ENCODE measurements at places on chromosomes 11 and 22. TPM values are rescaled to one million over a fixed set of nuclear protein-coding genes. Genes with fewer than 3 reads are reported as not detected.

The TEX12 gene
- total RNA-seq, result 0.32 TPM

- DNase-seq, result no peak
Measured at GRCh38 chr11:62755086-62755615, 1.2 kb upstream of the ZBTB3 start.

The ABCC8 gene
- 3.9 TPM for total RNA-seq

GRCh38 chr11:132621976-132622580, 910.2 kb downstream of the OPCML start:
- DNase-seq, result no peak

DNA sequence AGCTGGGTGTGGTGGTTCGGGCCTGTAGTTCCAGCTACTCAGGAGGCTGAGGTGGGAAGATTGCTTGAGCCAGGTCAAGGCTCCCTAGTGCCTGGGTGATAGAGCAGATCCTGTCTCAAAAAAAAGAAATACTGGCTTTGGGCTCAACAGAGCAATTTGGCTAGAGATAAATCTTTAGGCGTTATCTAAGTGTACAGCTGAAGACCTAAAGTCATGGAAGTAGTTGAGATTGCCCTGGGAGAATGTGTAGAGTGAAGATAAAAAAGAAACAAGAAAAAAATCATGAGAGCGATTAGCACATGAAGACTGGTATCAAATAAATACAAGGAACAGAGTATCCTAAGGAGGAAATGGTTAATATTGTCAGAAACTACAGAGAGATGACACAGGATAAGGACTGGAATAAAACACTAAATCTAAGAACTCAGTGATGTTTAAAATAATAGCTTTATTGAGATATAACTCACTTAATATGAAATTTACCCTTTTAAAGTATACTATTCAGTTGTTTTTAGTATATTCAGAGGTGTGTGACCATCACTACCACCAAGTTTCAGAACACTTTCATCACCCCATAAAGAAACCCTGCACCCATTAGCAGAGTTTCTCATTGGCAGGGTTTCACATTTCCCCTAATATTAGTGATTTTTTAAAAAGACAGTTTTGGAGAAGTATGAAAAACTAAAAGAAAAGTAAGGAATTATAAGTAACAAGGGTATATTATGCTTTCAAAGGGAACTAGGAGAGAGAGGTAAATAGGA, 20.7 kb downstream of the PIK3C2A start:
- no peak for DNase-seq

- DNase-seq, result peak; percentile 77
Measured at GRCh38 chr22:11307998-11308397, 4220.0 kb upstream of the OR11H1 start.

- no peak for DNase-seq
Measured at GRCh38 chr11:68213135-68213515, at the start of gene KMT5B. KMT5B (minus strand) TSS chr11:68213296; CDS start chr11:68190076, 23,220 bp downstream.

DNA sequence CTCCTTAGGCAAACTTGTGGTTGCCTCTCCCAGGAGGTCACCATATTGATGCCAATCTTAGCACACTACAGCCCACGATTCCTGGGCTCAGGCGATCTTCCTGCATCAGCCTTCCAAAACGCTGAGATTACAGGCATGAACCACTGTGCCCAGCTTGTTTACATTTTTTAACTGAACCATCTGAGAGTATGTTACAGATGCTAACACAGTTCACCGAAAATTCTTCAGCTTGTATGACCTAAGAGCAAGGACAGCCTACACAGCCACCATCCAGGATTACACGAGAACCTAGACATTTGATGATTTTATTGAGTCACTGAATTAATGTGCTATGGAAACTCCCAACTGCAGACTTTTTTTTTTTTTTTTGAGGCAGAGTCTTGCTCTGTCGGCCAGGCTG, 5.8 kb upstream of the LGALS1 start:
- no peak for DNase-seq

DNA sequence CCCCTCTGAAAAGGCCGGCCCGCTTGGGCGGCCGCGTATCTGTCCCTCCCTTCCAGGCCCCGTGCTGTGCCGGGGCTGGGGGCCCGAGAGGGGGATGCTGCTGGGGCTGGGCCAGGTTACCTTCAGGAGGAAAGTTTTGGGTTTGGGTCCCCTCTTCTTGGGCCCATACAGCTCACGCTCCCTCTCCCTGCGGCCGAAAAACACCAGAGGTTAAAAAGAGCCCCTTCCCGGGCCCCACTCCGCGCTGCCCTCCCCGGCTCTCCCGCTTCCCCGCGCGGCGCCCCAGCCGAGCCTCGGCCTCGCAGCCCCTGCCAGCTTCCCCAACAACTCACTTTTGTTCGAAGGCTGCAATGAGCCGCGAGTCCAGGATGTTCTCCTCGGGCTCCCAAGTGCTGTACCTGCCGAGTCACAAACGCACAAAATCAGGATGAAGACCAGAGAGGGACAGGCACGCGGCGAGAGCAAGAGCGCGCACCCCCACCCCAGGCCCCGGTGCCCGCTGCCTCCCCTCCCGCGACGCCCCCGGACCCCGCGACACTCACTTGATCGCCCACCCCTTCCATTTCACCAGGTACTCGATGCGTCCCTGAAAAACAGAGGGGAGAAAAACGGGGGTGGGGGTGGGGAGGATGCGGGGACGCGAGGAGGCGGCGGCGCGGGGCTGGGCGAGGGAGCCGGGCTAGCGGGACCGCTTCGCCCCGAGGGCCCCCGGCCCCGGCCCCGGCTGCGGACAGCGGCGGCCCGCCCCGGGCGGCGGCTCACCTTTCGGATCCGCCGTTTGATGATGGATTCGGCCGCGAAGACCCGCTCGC, 450 bp downstream of the CBX6 start:
- DNase-seq, result peak; percentile 74

DNA sequence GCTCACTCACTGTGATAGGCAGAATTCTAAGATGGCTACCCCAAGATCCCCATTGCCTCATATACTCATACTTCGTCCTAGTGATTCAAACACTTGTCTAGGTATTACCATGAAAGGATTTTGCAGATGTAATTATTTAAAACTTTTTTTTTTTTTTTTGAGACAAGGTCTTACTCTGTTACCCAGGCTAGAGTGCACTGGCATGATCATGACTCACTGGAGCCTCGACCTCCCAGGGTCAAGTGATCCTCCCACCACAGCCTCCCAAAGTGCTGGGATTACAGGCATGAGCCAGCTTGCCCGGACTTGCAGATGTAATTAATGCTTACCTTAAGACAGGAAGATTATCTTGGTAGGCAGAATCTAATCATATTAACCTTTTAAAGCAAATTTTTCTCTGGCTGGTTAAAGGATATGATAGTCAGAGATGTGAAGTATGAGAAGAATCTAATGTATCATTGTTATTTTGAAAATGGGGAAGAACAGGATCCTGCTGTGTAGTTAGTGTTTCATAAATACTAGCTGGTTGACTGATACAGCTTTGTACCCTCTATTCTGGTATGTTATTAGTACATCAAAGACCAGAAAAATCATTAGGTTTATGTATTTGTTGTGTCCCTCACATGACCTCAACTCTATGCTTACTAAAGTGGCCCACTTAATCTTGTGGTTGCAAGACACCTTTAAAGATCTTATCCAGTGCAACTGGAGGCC, 35.5 kb downstream of the C2CD3 start:
- no peak for DNase-seq

- no peak for DNase-seq
Measured at GRCh38 chr11:9203691-9204311, 61.3 kb downstream of the DENND5A start.

DNA sequence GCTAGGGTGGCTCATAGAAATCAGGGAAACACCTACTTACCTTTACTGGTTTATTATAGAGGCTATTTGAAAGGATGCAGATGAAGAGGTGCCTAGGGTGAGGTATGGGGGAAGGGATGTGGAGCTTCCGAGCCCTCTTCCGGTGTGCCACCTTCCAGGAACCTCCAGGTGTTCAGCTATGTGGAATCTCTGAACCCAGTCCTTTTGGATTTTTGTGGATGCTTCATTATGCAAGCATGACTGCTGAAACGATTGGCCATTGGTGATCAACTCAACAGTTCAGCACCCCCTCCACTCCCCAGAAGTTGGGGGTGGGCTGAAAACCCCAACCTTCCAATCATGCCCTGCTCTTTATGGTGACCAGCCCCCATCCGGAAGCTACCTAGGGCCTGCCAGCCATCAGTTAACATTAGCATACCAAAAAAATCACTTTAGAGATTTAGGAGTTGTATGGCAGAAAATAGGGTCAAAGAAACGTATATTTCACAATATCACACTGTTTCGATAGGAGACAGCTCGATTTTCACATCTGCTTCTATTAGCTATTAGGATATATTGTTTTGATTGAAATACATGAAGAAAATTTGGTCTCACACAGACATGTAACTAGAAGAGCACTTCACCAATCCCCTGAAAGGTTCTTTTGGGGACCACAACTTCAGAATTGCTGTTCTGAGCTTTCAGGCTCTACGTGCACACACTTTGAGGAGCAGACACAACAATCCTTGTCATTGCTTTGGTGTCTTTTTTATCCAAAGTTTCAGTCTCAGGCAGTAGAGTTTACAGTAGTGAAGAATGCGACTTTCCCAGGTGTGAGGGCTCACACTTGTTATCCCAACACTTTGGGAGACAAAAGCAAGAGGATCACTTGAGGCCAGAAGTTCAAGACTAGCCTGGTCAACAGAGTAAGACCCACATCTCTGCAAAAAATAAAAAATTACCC, 3.3 kb upstream of the POLR2G start:
- no peak for DNase-seq

The UPK3A gene
- 0.40 TPM for total RNA-seq

DNA sequence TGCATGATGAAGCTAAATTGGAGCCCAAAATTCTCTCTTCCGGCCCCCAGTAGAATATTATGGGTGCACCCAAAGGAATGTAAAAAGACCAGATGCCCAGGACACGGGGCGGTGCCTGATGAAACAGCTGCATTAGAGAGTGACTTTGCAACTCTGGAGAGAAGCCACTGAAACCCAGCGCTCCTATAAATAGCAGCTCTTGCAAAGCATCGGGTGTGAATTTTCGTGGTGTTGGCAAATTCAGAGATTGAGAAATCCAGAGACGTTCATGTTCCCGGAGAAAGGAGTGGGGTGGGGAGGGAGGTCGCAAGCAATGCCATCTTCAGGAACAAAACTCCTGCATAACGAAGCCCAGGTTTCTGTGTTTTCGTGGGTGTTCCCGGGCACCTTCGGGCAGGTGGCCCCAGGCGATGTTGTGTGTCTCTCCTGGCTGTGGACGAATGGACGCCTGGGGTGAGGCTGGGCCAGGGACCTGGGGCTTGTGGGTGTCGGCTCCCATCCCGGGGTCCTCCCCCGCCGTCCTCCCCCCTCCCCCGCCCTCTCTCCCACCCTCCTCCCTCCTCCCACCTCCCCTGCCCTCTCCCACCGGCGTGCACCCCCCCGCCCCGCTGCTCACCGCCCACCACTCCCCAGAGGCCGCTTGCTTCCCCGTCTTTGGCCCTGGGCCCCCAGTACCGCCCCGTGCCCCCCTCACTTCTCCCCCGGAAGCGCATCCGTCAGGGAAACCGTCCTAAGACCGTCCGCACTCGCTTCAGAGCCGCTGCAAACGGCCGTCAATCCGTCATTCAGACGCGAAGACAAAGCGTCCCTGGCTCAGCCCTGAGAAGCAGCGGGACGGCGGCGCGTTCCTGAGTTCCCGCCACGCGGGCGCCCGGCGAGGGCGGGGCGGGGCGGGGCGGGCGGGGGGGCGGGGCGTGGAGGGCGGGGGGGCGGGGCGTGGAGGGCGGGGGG, 26.7 kb upstream of the TOLLIP start:
- DNase-seq, result peak; percentile 83

DNA sequence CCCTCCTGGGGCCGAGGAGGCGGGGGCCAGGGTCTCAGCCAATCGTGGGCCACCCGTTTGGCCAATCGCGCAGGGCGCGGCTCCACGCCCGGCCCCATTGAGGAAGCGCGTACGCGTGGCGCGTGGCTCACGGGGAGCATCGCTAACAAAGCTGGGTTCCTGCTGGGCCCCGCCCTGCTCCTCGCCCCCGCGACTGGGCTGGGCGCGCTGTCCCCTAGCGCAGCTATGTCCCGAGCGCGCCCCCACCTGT, 614 bp upstream of the ASCL2 start:
- DNase-seq, result peak; percentile 79

The ROM1 gene
- 6.0 TPM for total RNA-seq

- peak; percentile 72 for DNase-seq
Measured at GRCh38 chr11:6625156-6625831, 6.1 kb upstream of the TPP1 start.

The HEPHL1 gene
- not detected for total RNA-seq

DNA sequence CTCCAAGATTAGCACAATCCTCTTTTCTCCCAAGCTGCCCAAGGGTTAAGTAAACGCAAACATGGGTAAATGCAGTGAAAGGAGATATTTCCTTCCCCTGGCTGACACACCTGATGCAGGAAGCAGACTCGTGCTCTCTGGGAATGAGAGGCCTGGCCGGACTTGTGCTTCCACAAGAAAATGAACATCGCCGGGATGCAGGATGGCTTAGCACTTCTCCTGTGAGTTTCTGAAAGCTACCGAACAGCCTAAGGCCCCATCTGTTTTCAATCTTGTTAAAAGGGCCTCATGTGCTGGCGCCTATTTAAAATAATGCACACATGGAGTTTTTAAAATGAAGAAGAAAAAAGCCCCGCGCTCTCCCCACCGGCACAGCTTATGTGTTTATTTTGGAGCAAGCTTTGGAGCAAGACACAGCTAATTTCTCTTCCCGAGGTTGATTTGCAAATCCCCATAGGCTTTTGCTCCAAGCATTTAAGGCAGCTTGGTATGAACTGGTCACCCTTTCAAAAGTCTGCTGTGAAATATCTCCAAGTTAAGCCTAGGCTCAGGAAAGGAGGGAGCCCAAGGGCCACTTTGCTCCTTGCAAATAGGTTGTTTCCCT, 100.9 kb downstream of the SYN3 start:
- DNase-seq, result no peak

GRCh38 chr11:19511413-19512183, 201.0 kb upstream of the NAV2 start:
- no peak for DNase-seq

DNA sequence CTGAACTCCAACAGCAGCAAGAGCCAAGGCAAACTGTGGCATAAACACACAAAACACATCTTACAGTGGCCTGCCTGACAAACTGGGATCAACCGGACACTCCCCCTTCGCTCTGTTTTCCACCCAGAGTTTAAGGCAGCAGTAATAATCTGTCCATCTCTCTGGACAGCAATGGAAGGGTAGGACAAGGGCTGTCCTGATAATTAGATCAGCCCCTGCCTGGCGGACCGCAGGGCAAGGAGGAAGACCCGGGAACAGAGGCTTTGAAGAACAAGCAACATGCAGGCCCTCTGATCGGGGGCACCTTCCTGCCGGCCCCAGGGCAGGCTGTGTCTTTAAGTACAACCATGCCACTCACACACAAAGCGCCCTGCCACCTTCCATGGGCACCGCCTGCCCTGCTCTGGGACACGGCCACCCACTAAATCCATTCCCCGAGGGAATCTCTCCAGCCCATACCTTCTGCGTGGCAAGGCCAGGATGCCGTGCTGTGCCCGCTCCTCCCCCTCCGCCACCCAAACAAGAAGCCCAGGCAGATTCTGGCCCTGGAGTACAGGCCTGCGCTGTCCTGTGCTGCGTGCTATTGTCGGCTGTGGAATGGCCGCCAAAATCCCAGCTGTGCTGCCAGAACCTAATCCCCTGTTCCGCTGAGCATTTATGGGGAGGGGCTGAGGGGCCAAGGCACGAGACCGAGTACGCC, 38.8 kb downstream of the NUMA1 start:
- DNase-seq, result peak; percentile 88

GRCh38 chr22:23402275-23403151, 177.6 kb downstream of the IGLL1 start:
- peak; percentile 75 for DNase-seq

Measured in cardiac septum (tissue), 1 donor.